ENCODE measurements at places on chromosomes 16 and 17.

- no peak for DNase-seq
These were observed 21.5 kb downstream of the GFOD2 start for GRCh38 chr16:67697422-67698185.

- no peak for DNase-seq
These were observed 26.9 kb upstream of the CDH1 start for GRCh38 chr16:68710211-68710610.

- DNase-seq, result no peak
These were observed 13.7 kb upstream of the GUCY2D start for GRCh38 chr17:7988750-7989178.

DNA sequence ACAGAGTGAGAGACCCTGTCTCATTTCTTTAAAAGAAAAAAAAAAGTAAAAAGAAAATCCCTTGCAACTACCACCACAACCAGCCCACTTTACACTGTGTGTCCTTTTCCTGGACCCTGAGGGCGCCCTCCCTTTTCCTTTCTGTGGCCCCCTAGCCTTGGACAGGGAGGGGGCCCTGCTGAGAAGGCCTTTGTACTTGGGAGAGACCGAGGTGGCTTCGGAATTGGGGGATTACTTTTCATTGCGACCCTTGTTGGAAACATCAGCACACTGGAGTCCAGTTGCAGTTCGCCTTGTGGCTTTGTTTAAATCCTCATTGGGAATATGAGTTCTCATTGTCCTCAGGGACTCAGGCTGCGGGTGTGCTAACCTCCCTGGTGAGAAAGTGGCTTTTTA lies 9.4 kb upstream of the DNASE1 start:
- DNase-seq, result no peak

DNA sequence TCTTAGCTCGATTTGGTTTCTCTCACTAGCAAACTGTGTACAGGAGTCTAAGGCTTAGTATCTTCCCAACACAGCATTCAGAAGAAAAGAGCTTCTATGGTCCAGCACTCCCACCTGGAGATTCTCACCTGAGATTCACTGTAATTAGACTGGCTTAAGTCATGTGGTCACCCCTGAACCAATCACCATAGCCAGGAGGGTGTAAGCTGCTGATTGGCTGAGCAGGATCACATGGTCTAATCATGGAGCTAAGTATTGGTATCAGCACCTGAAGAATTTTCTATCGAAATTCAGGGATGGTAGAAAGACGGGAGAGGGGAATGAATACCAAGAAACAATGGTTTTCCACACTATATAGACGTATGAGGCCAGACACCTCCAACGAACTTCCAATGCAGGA lies 359.8 kb upstream of the ERCC4 start:
- DNase-seq, result no peak

DNA sequence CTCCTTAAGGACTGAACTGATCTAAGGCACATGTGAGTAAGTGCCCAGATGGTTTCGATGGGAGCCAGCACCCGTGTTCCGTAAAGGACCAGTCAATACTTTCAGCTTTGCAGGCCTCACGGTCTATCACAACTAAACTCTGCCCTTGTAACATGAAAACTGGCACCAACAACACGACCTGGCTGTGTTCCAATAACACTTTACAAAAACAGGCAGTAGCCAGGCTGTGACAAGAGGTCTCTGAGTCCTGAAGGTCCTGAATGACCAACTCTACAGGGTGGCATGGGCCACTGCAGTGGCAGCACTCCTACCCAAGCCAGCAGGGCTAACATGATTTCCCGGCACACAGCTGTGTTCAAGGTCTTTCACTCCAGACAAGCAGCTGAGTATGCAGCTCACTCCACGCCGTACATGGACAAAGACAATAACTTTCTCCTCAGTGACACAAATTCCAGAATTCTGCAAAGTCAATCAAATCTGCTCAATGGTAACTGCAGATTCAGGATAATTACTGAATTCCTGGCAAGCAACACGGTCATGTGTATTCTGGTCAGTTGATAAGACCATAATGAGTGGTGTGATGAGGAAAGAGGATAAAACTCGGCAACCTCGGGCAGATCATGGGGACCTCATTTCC lies 15.3 kb downstream of the NPLOC4 start:
- DNase-seq, result no peak

DNA sequence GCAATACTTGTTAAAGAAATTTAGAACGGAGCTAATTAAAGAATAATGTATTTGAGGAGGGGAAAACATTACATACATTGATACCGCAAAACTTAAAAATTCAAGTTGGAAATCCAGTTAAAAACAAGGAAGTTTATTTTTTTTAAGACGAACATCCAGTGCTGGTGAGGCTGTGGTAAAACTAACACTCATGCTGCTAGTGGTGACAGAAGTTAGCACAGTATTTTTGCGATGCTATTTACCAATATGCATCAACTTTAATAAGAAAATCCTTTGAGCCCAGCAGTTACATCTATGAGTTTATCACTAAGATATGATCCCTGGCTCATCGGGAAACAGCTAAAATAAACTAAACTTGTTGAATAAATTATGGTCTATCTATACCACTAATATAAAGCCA lies 31.7 kb downstream of the GSPT1 start:
- DNase-seq, result no peak

DNA sequence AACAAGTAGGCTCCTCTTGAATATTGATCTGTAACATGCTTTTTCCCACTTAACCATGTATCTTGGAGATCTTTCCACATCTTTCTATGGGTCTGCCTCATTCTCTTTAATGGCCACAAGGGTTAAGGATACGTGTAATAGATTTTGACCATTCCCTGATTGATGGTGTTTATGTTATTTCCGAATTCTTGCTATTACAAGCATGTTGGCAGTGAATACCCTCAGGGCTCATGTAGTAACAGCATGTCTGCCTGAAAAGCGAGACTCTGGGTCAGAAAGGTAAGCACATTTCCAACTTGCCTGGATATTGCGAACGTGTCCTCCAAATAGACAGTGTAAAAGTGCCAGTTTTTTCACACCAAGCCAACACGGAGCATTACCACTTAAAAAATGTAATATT lies 5.0 kb downstream of the TAC4 start:
- no peak for DNase-seq

DNA sequence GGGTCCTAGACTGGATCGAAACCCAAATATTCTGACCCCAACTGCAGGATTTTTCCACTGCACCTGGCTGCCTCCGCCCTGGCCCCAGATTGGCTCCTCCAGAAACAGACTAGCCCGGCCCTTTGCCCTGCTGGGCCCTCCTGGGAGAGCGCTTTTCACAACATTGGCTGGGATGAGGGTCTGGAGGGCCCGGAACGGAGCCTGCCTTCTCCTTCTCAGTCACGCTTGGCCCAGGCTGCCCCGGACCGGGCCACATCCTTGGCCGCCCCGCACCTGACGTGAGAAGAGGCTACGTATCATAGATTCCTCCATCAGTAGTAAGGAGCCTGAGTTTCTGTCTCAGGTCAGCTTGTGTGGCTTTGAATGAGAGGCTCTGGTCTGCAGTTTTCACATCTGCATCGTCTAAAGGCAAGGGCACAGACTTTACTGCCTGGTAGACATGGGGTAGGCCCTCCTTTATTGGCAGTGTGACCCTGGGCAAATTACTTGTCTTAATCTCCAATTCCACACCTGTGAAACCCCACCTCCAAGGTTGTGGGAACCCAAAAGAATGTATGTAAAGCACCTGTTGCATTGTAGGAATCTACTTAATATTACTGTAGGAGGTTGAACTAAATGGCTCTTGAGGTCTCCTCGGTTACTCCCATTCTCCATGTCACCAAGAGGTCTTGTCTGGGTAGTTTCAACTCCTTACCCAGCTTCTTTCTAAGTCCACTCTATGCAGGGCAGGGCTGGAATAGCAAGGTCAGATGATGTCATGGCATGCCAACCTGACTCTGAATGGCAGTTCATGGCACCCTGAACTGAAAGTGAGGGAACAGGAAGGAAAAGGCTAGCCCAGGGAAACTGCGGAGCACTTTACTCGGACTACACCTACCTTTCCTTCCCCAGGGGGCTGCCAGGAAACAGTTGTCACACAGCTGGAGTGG lies 661 bp downstream of the LRRC3C start:
- DNase-seq, result no peak

DNA sequence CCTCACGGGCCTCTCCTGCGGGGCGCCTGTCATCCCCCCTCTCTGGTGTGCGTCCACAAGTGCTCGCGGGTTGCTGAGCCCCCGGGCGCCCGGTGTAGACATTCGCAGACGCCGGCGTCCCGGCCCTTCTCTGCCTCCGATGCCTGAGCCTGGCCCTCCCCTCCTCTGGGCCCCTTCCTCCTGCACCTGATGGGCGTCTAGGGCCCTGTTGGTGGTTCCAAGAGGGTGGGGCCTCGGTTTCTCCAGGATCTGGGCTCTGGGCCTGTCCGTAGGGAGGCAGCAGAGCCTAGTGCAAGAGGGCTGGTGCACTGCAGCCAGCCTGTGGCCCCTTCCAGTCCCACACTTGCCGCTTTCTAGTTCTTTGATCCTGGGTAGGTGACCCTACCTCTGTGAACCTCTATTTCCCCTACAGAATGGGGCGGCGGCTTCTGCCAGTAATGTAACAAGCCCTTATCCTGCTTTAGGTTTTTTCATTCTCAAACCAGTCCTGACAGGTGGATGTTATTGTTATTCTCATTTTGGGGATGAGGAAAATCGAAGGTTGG lies 623 bp downstream of the E4F1 start:
- no peak for DNase-seq
